AG09309 (cell line): ENCODE measurements at places on chromosomes 5 and 9.
A peak's percentile ranks its signal among the peaks of the same experiment; 100 is the strongest.

DNA sequence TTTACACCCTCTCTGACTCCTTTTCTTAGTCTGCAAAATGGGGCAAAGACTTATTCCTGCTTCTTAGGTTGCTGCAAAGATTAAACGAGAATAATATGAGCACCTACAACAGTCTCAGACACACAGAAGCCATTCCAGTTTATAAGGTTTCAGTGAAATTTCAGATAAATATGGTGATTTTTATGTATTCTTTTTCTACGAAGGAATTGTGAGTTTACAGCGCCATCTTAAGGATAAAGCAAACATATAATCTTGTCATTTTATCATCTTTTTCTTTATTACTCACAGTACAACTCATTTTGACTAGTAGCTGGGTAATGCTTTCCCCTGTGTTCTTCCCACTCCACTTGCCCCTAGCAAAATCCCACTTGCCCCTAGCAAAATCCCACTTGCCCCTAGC, 29.2 kb upstream of the SMC5 start:
- DNase-seq = peak; percentile 16

DNA sequence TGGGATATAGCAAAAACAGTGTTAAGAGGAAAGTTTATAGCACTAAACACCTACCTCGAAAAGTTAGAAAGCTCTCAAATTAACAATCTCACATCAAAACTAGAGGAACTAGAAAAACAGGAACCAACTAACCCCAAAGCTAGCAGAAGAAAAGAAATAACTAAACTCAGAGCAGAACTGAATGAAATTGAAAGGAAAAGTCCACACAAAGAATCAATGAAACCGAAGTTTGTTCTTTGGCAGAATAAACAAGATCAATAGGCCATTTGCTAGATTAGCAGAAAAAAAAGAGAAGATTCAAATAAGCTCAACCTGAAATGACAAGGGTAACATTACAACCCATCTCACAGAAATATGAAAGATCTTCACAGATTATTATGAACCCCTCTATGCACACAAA, 234.8 kb upstream of the ISL1 start:
- DNase-seq = no peak

DNA sequence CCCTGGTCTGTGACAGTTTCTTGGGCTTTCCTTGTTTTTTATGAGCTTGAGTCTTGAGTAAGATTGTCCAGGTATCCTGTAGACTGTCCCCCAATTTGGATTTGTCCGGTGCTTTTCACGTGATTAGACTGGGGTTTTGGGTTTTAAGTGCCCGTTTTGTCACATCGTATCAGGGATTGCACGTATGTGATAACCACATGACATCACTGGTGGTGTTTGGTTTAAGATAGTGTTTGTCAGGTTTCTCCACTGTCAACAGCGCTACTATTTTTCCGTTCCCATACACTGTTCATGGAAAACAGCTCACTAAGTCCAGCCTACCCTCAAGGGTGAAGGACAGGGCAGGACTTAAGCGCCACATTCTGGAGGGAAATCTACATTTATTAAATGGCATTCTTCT, 39.7 kb downstream of the LMNB1 start:
- no peak for DNase-seq

- no peak for DNase-seq
These were observed 925.3 kb upstream of the CDH10 start for GRCh38 chr5:25570067-25570583.

GRCh38 chr5:62167561-62168057, 138.4 kb upstream of the KIF2A start:
- DNase-seq = no peak

DNA sequence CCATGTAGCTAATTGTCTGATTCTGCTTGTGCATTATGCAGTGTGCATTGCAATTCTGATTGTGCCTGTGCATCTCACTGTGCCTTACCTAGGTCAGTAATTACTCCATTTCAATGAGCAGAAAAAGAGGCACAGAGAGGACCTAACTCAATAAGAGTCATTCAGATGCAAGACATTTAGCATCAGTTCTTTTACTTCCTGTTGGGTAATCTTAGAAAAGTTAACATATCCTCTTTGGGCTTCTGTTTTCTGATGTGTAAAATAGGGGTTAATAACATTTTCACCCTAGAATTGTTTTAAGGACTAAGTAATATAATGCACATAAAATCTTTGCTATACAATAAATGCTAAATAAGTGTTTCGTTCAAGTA, 7.0 kb upstream of the DCTN4 start:
- DNase-seq = no peak

- no peak for DNase-seq
These were observed 488 bp downstream of the COL15A1 start for GRCh38 chr9:98944057-98944733.

GRCh38 chr9:89778100-89779090, 173.6 kb downstream of the GADD45G start:
- DNase-seq = no peak

- DNase-seq = no peak
These were observed 135.3 kb upstream of the WWC1 start for GRCh38 chr5:168156170-168156569.

DNA sequence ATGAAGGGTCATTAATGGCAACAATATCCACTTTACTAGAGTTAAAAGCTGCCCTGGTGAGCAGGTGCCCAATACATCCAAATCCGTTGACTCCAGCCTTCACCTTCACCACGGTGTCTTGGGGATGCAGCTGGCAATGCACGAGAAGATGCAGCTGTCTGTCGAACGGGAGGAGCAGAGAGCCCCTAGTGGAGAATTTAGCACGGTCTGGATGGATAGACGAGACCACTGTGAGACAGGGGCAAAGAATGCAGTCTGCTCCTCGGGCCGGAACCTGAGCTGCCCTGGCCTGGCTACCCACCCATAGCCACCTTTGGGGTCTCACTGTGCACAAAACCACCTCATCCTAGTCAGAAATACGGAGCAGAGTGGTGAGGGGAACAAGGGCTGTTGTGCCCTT, 35.1 kb downstream of the ADRA1B start:
- DNase-seq = no peak

DNA sequence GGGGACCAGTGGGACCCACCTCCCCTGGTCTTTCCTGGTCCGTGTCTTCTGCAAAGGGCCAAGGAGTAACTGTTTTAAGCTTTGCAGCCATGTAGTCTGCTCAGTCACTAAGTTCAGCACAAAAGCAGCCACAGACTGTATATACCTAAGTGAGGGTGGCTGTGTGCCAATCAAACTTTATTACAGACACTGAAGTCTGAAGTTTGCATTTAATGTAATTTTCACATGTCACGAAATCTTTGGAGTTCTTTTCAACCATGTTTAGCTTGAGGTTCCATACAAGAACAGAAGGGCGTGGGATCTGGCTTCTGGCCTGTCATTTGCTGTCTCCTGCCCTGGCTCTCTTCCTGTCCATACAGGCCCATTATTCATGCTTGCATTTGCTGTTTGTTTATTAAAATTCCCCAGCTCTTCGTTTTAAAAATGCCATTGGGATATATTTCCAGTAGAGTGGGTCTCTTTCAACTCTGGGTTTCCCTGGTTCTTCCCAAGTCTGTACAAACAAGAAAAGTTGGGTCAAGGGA, 64.2 kb upstream of the ECM2 start:
- no peak for DNase-seq

DNA sequence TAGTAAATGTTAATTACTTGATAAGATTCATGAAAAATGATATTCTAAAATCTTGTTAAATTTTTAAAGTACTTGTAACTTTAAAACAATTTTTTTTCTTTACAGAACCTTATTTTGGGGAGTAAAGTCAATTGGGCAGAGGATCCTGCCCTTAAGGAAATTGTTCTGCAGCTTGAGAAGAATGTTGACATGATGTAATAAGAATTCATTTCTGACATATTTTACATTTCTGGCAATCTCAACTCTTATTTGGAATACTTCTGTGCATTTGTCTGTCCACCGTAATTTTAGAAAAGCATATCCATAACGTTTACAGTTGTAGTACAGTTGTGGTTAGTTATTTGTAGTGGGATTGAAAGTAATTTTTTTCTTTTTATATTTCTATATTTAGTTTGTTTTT, 20.2 kb downstream of the CENPH start:
- no peak for DNase-seq

DNA sequence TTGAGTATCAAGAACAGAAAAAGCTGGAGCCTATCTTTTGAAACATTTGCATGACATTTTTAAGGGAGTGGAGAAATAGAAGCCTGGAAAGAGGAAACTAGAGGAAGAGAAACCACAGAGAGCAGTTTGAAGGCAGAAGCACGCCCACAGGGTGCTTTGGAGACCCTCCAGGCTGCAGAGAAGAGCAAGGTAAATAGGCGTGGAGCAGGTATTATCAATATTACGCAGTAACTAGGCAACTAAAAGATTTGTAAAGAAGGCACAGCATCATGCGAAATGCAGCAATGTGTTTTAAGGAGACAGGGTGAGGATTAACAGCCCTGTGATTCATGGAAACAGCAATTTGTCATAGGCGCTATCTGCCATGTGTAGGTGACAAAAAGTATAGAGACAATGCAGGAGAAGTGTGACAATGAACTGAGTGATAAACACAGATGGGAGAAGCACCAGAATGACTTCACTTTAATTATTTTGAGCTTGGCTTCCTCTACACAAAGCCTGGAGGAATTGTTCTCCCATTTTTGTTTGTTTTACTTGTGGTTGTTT, 281.2 kb downstream of the BRINP1 start:
- no peak for DNase-seq

- DNase-seq = peak; percentile 63
These were observed 27.0 kb upstream of the ZNF622 start for GRCh38 chr5:16492398-16493140.

- no peak for DNase-seq
These were observed 4.9 kb upstream of the OLFM1 start for GRCh38 chr9:135082536-135082935.

GRCh38 chr9:132160802-132161742, 786 bp upstream of the NTNG2 start:
- peak; percentile 29 for DNase-seq

DNA sequence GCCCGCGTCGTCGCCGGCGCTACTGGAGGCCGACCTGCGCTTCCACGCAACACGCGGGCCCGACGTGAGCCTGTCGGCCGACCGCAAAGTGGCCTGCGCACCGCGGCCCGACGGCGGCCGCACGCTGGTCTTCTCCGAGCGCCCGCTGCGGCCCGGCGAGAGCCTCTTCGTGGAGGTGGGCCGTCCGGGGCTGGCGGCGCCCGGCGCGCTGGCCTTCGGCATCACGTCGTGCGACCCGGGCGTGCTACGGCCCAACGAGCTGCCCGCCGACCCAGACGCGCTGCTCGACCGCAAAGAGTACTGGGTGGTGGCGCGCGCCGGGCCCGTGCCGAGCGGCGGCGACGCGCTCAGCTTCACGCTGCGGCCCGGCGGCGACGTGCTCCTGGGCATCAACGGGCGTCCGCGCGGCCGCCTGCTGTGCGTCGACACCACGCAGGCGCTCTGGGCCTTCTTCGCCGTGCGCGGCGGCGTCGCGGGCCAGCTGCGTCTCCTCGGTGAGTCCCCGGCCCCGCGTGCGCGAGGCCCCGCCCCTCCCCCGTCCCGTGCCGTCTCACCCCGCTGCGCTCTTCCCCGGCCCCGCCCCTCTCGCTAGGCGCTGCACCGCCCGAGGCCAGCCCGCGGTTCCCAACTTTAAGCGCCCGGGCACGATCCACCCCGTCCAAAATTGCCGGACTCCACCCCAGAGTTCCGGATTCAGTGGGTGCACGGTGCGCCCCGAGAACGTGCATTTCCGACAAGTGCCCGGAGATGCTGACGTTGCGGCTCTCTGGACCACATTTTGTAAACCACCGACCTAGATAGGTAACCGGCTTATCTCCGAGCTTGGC, 42.8 kb downstream of the NEURL1B start:
- DNase-seq = no peak

- no peak for DNase-seq
These were observed 80.8 kb upstream of the RNU6ATAC start for GRCh38 chr9:134245179-134245578.

GRCh38 chr9:76677481-76678055, 86.7 kb upstream of the PCA3 start:
- no peak for DNase-seq

- no peak for DNase-seq
These were observed 149.9 kb downstream of the TRIO start for GRCh38 chr5:14292766-14293658.

DNA sequence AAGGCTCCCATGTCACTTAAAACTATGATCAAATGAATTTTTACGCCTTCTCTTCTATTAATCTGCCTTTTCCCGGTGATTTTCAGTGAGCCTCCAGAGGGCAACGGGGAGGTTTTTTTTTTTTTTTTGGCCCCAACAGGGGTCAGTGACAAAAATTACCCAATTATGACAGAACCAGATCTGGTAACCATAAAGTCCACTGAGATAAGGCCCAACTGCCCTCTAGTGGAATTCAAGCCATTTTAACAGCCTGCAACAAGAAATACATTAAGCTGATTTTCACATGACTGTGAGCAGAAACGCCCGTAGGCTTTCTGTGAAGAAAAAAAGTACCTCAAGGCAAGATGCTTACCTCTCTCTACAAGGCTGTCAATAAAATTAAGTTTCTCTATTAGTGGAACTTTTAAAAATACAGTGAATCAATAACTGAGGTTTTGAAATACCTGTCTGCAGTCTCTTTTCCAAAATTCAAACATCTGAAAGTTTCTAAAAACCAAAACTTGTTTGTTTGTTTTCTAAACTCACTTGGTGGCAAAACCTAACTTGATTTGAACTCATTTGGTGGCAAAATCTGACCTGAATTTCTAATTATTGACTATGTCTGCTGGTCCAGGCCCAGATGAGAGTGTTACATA, 49.7 kb upstream of the FST start:
- DNase-seq = no peak

- no peak for DNase-seq
These were observed 489.9 kb downstream of the PSAT1 start for GRCh38 chr9:78786794-78787193.

GRCh38 chr5:139371482-139372435, 11.3 kb downstream of the SLC23A1 start:
- DNase-seq = no peak

- peak; percentile 86 for DNase-seq
These were observed 207.5 kb downstream of the NXNL2 start for GRCh38 chr9:88742483-88742882.

DNA sequence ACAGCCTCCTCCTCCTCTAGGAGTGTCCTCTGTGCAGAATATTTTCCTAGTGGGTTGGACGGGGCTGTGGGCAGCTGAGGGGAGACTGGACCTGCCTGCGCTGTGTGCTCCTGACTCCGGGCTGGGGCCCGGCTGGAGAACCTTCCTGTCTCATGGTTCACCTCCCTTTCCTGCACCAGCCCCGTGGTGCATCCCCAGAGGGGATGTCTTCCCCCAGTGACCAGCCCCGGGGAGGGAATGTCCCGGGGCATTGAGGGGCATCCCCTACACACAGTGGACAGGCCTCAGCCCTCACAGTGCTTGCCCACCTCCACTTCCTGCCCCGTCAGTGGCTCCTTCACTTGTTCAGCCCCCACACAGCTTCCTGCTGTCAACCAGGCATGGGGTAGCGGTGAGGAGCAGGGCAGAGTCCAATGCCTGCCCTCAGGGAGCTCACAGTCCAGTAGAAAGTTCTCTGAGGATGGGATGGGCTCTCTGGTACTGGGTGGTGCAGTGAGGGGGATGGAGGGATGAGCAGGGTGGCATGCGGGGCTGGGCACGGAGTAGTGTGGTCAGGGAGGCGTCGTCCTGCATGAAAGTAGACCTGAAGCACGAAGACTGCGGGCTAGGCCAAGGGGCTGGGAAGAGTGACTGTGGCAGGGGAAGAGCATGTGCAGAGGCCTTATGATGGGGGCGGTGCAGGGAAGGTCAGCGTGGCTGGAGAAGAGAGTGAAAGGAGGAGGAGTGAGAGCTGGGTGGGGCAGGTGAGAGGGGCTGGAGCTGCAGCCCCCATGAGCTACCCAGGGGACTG, 52.1 kb upstream of the PITX1 start:
- no peak for DNase-seq
